ENCODE measurements at places on chromosomes 13 and 19.

- no peak for DNase-seq
These were observed 40.7 kb upstream of the ATP11A start for GRCh38 chr13:112648966-112649690.

GRCh38 chr19:40450664-40451063 is 6.5 kb upstream of the SERTAD3 start:
- DNase-seq: no peak

- no peak for DNase-seq
These were observed 920.0 kb downstream of the UQCRFS1 start for GRCh38 chr19:28292822-28293500.

DNA sequence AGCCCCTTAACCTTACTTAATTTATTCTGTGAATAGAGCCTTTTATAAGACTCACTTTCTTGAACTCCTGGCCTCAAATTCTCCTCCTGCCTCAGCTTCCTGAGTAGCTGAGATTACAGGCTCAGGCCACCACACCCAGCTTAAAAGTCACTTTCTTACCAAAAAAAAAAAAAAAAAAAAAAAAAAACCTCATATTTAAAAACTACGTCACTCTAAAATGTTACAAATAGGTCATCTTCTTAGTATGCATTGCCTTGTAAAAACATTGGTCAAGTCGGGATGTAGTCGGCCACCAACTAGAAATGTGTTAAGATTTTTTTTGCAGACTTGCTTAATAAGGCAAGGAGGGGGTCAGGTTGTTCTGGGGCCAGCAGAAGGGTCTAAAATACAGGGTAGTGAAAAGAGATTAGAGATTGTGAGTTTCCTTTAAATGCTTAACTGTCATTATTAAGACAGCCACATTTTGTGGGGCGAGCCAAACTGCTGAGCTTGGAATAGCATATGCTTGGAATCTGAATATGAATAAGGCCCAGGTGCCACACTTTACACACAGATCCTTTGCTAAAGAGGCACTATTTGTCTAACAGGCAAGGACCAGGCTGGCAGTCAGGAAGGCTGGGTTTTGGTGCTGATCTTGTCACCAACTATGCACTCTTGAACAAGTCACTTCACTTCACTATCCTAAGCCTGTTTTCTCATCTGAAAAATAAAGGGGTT is 16.5 kb upstream of the IL17D start:
- DNase-seq: no peak

- DNase-seq: peak; percentile 38
These were observed 229.0 kb downstream of the TEX29 start for GRCh38 chr13:111549464-111549863.
